Tibial nerve (tissue), 4 donors: ENCODE measurements at places on chromosomes 4 and X. TPM values are rescaled to one million over a fixed set of nuclear protein-coding genes. Genes with fewer than 3 reads are reported as not detected.
A peak's percentile ranks its signal among the peaks of the same experiment; 100 is the strongest.

DNA sequence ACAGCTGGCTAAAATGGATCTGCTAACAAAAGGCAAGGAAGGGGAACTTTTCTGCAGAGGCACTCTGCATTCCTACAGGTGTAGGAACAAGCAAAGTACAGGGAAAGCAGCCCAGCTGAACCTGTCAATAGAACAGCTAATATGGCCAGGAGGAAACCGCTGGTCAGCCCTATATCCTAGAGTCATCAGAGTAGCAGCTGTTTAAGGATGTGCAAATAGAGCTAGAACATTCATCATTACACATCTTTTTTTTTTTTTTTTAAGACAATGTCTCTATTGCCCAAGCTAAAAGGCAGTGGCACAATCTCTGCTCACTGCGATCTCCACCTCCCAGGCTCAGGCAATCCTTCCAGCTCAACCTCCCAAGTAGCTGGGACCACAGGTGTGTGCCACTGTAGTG, 163.0 kb downstream of the BTC start:
- no peak for DNase-seq

DNA sequence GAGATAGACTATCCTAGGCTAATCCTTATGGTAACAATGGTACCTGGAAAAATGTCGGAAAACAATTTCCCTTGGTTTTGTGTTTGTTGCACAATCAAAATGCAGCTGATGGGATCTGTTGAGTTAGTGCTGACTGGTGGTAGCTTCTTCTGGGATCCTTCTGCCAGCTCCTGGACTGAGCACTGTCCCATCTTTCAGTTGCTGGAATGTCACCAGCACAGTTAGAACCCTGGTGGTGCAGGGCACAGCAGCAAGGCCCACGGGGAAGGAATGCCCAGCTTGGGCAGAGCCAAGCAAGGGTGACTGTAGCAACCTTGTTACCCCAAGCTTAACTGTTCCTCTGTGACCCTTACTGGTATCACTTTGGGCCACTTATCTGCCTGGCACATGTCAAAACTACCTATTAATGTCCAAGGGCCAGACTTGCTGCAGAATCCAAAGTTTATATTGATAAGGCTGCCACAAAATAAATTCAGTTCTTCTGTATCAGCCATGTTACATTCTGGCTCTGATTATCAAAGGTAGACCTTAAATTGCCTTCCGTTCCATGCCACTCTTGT, 53.1 kb downstream of the GK start:
- DNase-seq: no peak

- no peak for DNase-seq
Observed at GRCh38 chr4:185664481-185664880, 129.2 kb upstream of the PDLIM3 start.

GRCh38 chr4:78517050-78517652, 34.4 kb upstream of the ANXA3 start:
- no peak for DNase-seq

- DNase-seq: no peak
Observed at GRCh38 chr4:139876337-139876941, 210.8 kb downstream of the MGST2 start.

- DNase-seq: no peak
Observed at GRCh38 chrX:76184276-76184675, 11.4 kb downstream of the PBDC1 start.

GRCh38 chr4:147760695-147761094, 28.8 kb downstream of the ARHGAP10 start:
- DNase-seq: no peak

GRCh38 chr4:6500481-6501140, 28.2 kb upstream of the PPP2R2C start:
- no peak for DNase-seq

GRCh38 chr4:44869222-44869882, 143.0 kb upstream of the GNPDA2 start:
- DNase-seq: no peak

- DNase-seq: no peak
Observed at GRCh38 chr4:22493523-22493922, 22.3 kb downstream of the ADGRA3 start.

- no peak for DNase-seq
Observed at GRCh38 chrX:16444353-16444752, 205.6 kb upstream of the S100G start.

GRCh38 chrX:11629593-11630211, 36.0 kb downstream of the ARHGAP6 start:
- DNase-seq: peak; percentile 11

DNA sequence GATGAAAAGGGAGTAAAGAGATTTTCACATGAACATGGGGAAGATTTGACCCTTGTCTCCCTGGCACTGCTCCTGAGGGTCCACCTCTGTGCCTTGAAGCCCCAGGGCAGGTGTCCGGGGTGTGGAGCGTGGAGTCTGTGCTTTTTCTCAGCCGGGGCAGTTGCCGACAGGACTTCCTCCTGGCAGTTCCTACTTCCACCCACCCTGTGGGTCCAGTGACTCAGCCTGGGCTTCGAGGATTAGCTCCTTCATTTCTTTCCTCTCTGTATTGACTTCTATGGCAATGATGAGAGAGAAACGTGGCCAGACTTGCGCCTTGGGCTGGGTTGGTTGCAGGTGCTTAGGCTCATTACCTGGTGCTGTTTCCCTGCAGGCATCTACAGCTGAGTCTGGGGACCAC, 35.9 kb upstream of the CLCN4 start:
- no peak for DNase-seq

DNA sequence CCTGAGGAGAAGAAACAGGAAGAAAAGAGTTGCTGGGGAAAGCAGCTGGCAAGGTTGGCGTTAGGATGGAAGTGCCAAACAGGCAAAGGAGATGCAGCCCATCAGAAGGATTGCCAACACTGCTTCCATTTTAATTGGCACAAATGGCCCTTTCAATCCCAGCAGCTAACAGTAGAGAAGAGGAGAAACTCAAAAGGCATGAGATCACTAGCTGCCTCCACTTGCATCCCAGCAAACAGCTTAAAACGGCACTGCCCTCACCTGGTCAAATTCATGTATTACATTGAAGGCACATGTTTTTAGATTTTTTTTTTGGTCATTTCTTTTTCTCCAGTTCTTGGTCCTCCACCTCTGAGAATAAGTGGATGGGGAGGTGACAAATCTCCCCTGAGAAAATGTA, 14.9 kb upstream of the LOC101059915 start:
- DNase-seq: no peak

- no peak for DNase-seq
Observed at GRCh38 chr4:48538358-48538757, 48.3 kb downstream of the ZAR1 start.

DNA sequence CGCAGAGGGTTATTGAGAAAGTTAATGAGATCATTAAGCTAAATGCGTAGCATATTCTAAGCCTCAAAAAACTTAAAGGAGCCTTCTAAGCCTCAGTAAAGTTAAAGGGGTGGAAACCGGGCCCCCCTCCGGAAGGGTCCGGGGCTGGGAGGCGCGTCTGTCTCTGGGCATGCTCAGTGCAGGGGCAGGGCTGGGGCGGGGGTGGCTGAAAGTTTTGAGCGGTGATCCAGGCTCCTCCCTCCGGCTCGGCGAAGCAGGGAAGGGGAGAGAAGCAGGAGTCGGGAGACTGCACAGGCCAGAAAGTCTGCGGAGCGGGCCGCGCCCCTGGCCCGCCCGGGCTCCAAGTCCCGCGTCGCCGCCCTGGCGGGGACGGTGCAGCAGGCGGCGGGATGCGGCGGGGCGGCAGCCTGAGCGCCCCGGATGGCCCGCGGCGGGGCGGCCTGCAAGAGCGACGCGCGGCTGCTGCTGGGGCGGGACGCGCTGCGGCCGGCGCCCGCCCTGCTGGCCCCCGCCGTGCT, at the start of gene EVC:
Gene EVC (plus strand): TSS at position 241 of the 518 bp plus-strand sequence. CDS start 180 bp downstream, at position 421.
- DNase-seq: peak; percentile 67

- DNase-seq: no peak
Observed at GRCh38 chr4:138305050-138305449, 62.9 kb upstream of the SLC7A11 start.

GRCh38 chrX:103687073-103687695, 685 bp upstream of the MORF4L2 start:
- DNase-seq: peak; percentile 86

GRCh38 chr4:111775556-111776297, 369.5 kb upstream of the FAM241A start:
- no peak for DNase-seq

- no peak for DNase-seq
Observed at GRCh38 chrX:106588801-106589200, 23.0 kb upstream of the RADX start.

- DNase-seq: no peak
Observed at GRCh38 chr4:165758086-165758485, 115.0 kb upstream of the TLL1 start.

- DNase-seq: no peak
Observed at GRCh38 chr4:182576601-182577289, 333.5 kb downstream of the TENM3 start.

Gene MFAP3L
- 37.4 TPM for total RNA-seq

Gene GAGE12E
- not detected for total RNA-seq

Gene GYPE
- 0.21 TPM for total RNA-seq

Gene NFXL1
- 12.2 TPM for total RNA-seq

Gene ZXDA
- 11.9 TPM for total RNA-seq

Gene FGFBP2
- 182 TPM for total RNA-seq

Gene TBC1D1
- 41.6 TPM for total RNA-seq

Gene DIAPH2
- 45.9 TPM for total RNA-seq

Gene PDLIM3
- total RNA-seq: 52.8 TPM

Gene IBSP
- not detected for total RNA-seq

Gene TEX13C
- total RNA-seq: 0.21 TPM

Gene PNMA6F
- total RNA-seq: not detected

Gene MND1
- total RNA-seq: not detected

Gene FAM3A
- total RNA-seq: 46.3 TPM
